Stimulated activated CD4-positive, alpha-beta T cell treated with anti-CD3 and anti-CD28 coated beads, Interleukin-1b, Interleukin-23, amount 100 ng/mL, for 24 hours (primary cell): ENCODE measurements at places on chromosomes 5 and 9.

GRCh38 chr5:140372971-140373487 is 13.0 kb downstream of the SLC4A9 start:
- DNase-seq, result no peak

DNA sequence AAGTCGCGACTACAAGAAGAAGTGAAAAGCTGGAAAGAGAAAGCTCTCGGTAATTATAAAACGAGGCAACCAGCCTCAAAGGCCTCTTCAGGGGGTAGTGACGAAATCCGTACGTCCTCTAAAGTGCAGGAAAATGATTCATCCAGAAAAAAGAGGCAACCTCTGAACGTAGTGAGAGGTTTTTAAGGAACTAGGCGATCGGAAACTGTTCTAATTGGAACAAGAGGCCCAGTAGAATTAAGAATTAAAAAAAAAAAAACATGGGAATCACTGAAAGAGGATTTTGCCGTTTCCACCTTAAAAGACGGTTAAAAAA is 1.0 kb downstream of the CSNK1A1 start:
- DNase-seq, result no peak

DNA sequence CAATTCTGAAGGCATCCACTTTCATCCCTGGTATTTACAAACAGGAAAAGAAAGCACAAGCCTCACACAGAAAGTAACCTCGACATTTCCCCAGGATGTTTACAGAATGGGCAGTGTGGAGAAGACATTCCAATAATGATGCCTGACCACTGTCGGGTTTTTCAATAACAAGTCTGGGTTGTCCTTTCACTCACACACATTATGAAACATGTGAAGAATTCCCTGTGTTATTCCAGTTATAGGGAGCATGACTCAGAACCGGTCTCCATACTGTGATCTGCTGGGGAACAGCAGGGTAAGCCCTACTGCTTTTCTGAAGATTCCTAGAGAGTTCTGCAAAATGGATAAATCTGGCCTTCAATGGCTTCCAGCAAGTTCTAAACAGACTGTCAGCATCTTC is 155.3 kb downstream of the ADAMTS12 start:
- DNase-seq, result no peak

DNA sequence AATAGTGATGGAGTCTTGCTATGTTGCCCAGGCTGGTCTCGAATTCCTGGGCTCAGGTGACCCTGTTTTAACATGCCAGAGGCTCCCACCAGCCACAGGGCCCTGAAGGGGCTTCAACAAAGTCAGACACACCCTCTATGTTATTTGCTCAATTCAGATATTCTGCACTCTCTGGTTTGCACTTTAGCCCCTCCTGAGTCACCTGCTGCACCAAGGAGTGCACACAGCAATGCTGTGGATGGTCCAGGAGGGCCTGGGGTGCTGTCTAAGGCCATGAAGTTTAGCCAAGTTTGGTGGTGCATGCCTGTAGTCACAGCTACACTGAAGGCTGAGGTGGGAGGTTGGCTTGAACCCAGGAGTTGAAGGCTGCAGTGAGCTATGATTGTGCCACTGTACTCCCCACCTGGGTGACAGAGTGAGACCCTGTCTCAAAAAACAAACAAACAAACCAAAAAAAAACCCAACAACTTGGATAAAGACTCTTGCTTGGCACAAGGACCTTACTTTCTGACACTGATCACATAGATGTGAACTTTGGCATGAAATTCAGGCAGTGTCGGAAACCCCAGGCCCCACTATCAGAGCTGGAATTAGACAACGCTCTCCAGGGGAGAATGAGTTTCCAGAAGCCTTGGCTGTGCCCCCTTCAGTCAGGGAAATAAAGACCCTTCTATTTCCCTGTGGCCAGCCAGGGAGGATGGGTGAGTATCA is 39.7 kb upstream of the CDKN2AIPNL start:
- DNase-seq, result no peak

- DNase-seq, result no peak
Measured at GRCh38 chr9:16348531-16348930, 521.9 kb downstream of the BNC2 start.

GRCh38 chr9:91921371-91921770 is 28.7 kb downstream of the ROR2 start:
- DNase-seq, result no peak

DNA sequence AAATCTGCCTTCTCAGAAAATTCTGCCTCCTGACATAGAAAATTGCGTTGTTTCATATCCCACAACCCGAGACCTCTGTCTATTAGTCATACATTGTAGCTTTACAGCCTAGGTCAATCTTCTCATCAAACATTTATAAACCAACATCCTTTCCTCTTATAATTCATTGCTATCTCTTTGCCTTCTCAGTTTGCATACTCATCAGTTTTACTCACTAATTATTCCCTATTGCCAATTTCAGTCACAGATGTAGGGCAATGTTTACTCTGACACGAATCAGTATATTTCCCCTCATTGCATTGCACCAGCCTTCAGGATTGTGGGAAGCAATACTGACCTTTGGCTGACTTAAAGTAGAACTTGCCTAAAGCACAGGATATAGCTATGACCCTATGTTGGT is 247.2 kb downstream of the CEMIP2 start:
- DNase-seq, result no peak

- DNase-seq, result no peak
Measured at GRCh38 chr5:114360816-114361723, 800 bp upstream of the KCNN2 start.

DNA sequence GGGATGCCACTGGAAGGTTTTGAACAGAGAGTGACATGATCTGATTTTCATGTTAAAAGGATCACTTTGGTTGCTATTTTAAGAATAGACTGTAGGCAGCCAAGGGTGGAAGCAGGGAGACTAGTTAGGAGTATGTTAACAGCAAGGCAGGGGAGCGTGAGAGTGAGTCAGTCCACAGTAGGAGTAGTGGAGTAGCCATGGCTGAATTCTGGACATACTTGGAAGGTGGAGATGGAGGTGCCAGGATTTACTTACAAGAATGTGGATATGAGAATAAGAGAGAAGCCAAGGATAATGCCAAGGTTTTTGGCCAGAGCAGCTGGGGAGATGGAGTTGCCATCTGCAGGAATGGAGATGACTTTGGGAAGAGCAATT is 118.8 kb downstream of the GALNT10 start:
- DNase-seq, result no peak

DNA sequence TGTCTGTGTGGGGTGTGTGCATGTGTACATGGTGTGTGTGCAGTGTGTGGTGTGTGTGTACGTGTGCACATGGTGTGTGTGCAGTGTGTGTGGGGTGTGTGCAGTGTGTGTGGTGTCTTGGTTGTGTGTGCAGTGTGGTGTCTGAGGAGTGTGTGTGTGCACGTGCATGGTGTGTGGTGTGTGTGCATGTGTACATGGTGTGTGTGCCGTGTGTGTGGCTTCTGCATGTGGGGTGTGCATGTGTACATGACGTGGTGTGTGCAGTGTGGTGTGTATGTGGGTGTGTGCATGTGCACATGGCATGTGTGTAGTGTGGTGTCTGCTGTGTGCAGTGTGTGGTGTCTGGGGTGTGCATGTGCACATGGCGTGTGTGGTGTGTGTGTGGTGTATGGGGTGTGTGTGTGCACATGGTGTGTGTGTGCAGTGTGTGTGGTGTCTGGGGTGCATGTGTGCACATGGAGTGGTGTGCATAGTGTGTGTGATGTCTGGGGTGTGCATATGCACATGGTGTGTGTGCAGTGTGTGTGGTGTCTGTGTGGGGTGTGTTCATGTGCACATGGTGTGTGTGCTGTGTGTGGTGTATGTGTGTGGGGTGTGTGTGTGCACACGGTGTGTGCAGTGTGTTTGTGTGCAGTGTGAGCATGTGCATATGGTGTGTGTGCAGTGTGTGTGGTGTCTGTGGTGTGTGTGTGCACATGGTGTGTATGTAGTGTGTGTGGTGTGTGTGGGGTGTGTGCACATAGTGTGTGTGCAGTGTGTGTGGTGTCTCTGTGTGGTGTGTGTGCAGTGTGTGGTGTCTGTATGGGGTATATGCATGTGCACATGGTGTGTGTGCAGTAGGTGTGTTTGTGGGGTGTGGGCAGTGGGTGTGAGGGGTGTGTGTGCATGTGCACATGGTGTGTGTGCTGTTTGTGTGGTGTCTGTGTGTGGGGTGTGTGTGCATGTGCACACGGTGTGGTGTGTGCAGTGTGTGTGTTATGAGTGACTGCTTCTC is 40.6 kb upstream of the ZNG1F start:
- no peak for DNase-seq

GRCh38 chr5:170149206-170149515 is 43.5 kb downstream of the FOXI1 start:
- DNase-seq, result no peak

DNA sequence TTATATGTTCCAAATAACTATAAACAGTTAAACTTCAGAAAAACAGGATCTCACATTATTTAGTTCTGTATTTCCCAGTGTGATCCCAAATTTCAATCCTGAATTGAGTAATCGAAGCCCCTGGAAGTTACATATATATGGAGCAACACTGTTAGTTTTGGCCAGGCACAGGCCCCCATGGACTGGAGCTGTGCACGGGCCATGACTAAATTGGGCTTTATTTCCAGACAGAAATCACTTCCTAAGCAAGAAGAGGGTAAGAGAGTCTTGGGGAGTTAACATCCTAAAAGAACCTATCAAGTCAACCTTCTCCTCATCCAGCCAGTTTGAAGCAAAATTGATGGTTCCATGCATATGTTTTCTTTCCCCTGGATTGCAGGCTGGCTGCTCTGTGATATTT is 393.0 kb downstream of the TMEM167A start:
- no peak for DNase-seq

GRCh38 chr5:179869101-179869500 is 10.5 kb upstream of the MRNIP start:
- DNase-seq, result no peak
